Right lung (tissue), 10 donors: ENCODE measurements at places on chromosomes 5 and 9.

- no peak for DNase-seq
These were observed 2.3 kb upstream of the SMIM33 start for GRCh38 chr5:139468421-139468931.

DNA sequence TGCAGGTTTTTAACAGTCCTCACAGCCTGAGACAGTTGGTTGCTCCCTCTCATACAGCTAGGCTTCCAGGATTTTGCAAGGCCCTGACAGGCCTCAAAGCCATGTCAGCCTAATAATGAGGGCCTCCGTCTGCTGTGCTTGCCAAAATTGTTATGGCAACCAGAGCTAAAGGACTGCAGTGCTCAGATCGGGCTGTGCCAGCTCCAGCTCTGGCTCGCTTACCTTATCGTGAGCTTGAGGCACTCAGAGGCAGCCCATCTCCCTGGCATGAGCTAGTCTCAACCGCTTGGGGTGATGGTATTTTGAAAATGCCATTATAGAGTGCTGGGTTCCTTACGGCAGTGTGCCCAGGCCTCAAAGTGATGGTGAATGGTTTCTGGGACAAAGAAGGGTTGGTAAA lies 8.4 kb downstream of the MTAP start:
- no peak for DNase-seq

GRCh38 chr5:124961521-124961920 lies 215.1 kb upstream of the ZNF608 start:
- no peak for DNase-seq

DNA sequence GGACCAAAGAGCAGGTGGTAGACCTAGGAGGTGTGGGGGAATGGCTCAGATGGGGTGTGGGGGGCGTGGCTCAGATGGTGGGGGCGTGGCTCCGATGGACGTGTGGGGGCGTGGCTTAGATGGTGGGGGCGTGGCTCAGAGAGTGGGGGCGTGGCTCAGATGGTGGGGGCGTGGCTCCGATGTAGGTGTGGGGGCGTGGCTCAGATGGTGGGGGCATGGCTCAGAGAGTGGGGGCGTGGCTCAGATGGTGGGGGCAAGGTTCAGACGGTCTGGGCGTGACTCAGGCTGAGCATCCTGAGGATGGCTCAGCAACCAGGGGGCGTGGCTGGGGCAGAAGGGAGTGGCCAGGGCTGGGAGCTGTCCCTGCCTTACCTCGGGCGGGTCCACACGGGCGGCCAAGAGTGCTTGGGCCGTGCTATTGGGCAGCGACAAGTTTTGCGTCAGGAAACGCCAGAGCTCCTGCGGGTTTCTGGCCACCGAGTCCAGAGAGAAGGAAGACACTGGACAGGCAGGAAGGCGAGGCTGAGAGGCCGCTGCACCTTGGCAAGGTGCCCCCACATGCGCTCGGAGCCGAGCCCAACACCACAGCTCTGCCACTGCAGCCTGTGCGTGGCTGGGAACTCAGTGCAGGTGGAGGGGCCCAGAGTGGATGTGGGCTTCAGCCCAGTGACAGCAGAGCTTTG lies 5.9 kb downstream of the ABCA2 start:
- no peak for DNase-seq

- peak; percentile 52 for DNase-seq
These were observed 53.7 kb downstream of the LHFPL2 start for GRCh38 chr5:78594610-78595457.

DNA sequence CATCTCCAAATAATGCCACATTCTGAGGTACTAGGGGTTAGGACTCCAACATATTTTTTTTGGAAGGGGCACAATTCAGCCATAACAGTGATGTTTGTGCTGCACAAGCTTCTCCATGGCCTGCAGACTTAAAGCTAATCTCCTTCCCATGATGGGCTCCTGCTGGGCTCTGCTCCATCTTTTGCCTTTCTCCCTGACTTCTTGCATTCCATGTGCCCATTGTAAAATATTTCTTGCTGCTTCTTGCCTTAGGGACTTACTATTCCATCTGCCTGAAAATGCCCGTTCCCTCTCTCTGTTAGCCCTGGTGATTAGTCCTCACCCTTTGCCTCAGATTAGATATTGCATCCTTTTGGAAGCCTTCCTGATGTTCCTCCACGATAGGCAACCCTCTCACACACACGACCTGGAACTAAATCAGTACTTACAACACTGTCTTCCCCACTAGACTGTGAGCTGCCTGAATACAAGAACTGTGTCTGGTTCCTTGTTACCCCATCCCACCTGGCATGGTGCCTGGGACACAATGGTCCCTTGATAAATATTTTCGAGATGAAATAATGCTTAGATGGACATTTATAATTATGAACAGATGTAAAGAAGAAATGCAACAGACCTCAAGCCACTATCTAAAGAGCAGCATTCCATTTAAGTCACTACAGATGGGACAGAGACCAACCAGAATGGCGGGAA lies 33.5 kb downstream of the OR1J1 start:
- DNase-seq = no peak

GRCh38 chr5:135977375-135977928 lies 22.7 kb upstream of the LECT2 start:
- no peak for DNase-seq

- DNase-seq = no peak
These were observed 48.9 kb upstream of the TTC23L start for GRCh38 chr5:34790069-34790468.
